ENCODE measurements at places on chromosomes 2 and 18.

GRCh38 chr2:170586571-170587095, 128.5 kb upstream of the SP5 start:
- DNase-seq: no peak

DNA sequence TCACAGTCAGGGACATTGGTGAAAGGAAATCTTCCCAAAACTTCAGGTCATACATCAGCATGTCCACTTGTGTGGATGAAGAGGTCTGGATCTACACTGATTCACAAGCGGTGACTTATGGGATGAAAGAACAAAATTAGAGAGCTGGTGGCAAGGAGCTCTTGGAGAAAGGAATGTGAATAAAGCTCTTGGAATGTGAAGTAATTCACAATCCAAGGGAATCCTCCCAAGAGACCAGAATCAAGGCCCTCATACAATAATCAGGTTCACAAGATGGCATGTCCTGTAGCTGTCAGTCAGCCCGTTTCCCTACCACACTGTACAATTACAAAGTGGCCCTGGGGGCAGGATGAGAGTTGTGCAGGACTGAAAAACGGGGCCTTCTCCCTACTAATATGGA, 96.2 kb downstream of the MRPS9 start:
- DNase-seq: no peak

DNA sequence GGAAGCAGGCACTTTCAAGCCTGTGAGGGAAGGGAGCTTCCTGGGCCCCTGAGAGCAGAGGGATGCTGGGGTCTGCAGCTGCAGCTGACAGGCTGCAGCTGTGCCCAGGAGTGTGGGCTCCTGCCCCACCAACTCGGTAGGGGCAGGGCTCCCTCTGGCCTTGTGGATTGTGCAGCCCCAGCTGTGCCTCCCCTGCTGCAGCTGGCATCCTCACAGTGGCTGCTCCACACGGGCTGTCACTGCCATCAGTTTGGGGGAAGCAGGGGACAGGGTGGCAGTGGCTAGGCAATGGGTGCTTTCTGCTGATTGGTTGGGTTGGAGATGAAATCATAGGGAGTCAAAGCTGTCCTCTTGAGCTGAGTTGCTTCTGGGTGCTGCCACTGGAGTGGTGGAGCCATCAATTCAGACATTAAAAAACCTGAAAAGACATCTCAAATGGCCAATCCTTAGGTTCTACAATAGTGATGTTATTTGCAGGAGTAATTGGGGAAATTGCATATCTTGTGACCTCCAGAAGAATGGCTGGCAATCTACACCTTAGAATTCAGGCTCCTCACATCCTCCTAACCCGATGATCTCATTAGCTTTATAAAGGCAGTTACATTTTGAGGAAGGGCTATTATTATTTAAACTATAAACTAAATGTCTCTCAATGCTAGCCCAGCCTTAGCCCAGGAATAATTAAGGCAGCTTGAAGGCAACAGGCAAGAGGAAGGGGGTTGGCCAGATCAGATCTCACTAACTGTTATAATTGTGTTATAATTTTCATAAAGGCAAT, 41.3 kb downstream of the FAM171B start:
- no peak for DNase-seq

GRCh38 chr2:155223781-155224406, 525.4 kb downstream of the KCNJ3 start:
- no peak for DNase-seq

DNA sequence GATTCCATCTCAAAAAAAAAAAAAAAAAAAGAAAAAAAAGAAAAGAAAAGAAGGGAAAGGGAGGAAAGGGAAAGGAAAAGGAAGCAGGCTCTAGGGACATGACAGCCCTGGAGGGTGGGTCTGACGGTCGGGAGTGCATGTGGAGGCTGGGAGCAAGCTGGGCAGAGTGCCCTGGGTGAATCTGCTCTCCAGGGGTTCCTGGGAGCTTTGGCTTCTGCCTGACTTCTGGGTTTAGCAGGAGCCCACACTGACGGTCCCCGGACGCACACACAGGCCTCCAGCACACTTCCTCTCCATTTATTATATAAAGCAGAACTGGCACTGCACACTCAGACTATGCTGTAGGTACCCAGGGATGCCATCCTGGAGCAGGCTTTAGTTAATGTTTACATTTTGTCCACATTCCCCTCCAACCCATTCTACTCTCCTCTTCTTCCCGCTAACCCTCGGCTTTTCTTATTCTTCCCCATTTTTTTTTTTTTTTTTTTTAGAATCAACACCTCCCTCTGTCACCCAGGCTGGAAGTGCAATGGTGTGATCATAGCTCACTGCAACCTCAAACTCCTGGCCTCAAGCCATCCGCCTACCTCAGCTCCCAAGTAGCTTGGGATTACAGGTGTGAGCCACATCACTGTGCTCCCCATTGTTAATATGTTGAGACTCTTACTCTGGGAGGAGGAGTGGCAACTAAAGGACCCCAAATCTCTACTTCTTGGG, 151.1 kb upstream of the SLC1A4 start:
- no peak for DNase-seq
